ENCODE measurements at places on chromosomes 5 and 9. TPM values are rescaled to one million over a fixed set of nuclear protein-coding genes. Genes with fewer than 3 reads are reported as not detected.

GRCh38 chr5:178839319-178839704, 20.4 kb upstream of the ZNF354B start:
- DNase-seq, result peak; percentile 52

DNA sequence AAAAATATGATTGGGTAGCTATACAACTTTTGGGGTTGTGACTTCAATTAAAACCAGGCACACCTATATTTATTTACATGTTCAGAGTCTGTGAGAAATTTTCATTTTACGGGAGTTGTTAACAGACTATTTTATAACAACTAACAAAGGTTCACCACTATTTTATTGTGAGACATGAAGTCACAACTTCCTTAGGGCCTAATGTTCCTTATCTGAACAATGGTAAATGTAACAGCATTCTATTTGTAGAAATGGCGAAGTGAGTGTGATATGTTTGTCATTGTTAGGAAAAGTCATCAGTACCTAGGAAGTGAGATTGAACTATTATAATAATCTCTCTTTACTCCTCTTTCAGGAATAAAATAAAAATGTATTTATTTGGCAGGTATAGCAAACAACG, 67.4 kb downstream of the CSNK1G3 start:
- no peak for DNase-seq

- no peak for DNase-seq
Measured at GRCh38 chr9:86277072-86277471, 5.3 kb downstream of the ISCA1 start.

DNA sequence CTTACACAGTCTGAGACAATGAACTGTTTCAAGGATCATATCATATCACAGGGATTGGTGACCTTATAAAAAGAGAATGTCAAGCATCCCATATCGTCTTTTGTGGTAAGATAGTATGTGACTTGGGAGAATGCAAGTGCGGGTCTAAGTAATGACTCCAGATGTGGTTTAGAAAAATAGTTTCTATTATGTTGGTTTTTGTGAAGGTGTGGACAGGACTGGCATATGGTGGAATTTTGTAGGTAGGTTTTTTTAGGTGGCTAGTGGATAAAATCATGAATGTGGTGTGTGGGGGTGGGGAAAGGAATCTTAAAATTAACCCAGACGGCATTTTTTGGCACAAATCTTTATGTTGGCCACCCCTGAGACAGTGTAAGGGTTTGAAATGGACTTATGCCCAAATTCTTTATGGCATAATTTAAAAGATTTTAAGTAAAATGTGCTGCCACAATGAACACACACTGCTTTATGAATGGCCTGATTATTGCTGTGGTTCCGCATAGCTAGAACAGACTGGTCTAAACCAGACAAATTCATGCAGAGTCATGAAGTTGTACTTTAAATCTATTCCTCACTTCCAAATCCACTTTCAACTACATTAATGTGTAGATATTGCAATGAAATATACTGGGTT, 204.8 kb upstream of the HAPLN1 start:
- DNase-seq, result no peak

DNA sequence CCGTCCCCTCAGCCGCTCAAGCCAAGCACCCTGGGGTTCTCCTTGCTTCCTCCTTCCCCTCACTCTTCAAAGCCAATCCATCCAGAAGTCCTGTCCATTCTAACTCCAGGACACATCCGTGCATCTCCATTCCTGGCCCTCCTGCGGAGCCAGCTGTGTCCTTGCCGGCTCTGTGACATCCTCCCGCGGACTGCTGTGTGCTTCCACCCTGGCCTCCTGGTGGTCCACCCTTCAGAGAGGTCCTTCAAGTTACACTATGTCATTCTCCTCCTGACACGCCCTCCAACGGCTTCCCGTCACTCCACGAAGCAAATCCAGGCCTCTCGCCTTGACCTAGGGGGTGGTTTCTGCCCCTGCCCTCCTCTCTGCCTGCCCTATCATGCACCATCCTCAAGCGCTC, 13.0 kb upstream of the SCGB3A1 start:
- DNase-seq, result no peak

GRCh38 chr5:126354012-126354857, 69.0 kb upstream of the GRAMD2B start:
- DNase-seq, result no peak

- DNase-seq, result no peak
Measured at GRCh38 chr5:43315682-43316081, 2.5 kb upstream of the HMGCS1 start.

DNA sequence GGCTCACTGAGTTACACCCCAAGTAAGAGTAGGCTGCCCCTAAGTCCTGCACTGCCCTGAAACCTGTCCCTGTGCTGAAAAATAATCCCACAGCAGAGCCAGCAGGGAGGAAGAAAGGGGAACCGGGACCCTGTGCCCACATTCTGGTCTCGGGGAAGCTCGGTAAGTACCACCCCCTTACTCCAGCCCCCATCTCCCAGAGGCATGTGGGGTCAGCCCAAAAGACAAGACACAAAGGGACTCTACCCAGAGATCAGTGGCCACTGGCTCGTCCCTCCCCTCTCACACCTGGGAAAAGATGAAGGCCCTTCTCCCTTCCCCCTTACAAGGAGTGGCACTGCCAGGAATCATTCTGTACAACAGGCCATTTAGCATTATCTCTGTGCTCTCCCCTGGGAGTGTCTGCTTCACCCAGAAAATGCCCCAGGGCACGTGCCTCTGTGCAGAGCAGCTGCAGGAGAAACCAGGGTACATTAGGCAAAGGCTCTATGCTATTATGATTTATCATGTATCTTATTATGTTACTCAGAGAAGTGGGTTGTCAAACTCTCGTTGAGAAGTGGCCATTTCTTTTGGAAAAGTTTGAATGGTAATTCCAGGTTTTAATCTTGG, 71.3 kb downstream of the NDFIP1 start:
- no peak for DNase-seq

DNA sequence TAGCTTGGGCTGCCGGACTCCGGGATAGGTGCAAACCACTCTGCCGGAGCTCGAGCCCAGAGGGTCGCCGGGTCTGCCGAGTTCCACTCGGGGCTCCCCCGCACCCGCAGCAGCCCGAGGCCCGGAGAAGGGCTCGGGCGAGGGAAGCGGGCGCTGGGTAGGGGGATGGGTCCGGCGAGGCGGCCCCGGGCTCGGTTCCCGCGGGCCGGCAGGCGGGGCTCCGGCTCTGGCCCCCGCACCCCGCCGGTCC, 507 bp downstream of the RICTOR start:
- no peak for DNase-seq

DNA sequence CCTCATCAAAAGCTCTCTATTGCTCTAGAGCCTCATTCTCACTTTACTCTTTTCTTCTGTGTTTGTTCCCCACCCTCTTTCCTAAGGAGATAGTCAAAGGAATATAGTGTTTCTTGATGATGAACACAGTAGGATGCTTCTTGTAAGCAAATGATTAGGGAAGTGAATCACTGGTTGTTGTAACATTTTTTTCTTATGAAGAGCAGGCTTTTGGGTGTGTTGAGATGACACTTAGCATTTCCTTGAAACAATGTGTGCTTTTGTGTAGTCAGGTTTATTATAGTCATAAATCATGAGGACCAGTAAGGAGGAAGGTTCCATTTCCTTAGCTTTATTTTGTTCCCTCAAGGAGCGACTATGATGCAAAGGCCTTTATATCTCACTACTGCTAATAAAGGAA, 1991.3 kb upstream of the C9orf72 start:
- no peak for DNase-seq

DNA sequence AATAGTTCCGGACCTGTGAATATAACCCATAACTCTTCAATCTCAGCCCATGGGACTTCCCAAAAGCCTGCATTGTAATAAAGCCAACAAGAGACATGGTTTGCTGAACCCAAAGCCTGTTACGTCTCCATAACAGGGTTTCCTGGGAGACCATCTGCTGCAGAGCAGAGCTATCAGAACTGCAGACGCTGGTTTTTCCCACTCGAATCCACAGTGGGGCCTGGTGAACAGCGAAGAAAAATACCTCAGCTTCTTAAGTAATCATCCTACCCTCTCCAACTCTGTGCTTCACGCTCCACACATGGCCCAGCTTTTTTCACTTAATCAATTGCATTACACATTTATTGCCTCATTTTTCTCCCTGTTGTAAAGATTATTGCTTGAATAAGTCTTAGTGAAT, 409.5 kb upstream of the GRIA1 start:
- DNase-seq, result no peak

Gene PCDHA11
- not detected for total RNA-seq

Gene PCDHB4
- 0.80 TPM for total RNA-seq
